HCEC 1CT (cell line): ENCODE measurements at places on chromosomes 4 and X.

GRCh38 chrX:40154250-40154852 lies 56.6 kb upstream of the BCOR start:
- DNase-seq = peak; percentile 53

DNA sequence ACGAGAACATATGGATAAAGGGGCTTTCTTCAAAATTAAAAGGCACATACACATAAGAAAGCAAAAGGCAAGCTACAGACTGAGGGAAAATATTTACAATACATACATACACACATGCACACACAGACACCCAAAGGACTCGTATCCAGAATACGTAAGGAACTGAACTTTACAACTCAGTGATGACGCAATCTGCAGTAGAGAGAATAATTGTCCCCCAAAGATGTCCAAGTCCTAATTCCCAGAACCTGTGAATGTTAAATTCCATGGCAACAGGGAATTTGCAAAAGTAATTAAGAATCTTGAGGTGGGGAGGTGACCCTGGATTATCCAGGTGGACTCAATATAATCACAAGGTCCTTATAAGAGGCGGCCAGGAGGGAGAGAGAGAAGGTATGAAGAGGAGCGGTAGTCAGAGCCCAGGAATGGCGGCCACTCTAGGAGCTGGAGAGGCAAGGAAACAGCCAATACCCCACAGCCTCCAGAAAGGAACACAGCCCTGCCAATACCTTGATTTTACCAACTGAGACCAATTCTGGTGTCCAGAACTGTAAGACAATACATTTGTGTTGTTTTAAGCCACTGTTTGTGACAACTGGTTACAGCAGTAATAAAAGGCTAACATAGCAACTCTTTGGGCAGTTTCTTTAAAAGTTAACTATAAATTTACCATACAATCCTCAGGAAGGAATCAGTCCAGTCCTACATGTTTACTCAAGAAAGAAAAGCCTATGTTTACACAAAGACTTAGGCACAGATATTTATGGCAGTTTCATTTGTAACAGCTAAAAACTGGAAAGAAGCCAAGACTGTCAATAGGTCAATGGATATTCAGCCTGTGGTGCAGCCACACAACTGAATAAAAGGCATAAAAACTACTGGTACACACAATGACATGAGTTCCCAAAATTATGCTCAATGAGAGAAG lies 27.3 kb upstream of the STS start:
- DNase-seq = peak; percentile 65

DNA sequence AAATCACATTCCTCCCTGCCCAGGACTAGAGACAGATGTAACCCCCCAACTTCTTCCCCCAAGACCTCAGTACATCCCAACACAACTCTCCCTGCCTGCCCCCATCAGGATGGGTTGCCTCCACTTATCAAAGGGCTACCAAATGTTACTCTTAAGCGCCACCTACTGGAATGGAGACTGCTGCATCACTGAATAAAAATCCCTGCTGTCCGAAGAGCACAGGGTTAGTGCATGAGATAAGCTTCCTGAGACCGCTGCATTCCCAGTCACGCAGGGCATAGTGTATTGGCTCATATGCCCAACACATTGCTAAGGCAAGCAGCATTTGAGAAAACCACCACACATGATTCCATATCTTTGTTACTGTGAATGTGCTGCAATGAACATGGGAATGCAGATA lies 544.5 kb downstream of the PPP4R3C start:
- no peak for DNase-seq

DNA sequence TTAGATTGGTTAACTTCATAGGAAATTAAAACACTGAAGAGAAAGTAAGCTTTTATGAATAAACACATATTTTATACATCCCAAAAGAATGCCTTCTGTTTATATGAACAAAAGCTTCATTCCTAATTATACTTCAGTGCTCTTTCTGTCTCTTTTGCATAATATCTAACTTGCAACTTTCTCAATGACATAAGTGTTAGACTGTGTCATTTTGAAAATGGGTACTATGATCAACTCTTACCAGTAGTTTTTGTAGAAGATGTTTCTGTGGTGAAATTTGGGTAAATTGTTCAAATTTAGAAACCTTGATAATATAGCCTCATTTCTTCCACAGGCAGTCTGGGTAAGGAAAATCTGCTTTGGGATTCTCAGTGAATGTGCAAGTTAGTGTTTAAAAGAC lies 991.4 kb downstream of the CCSER1 start:
- no peak for DNase-seq

DNA sequence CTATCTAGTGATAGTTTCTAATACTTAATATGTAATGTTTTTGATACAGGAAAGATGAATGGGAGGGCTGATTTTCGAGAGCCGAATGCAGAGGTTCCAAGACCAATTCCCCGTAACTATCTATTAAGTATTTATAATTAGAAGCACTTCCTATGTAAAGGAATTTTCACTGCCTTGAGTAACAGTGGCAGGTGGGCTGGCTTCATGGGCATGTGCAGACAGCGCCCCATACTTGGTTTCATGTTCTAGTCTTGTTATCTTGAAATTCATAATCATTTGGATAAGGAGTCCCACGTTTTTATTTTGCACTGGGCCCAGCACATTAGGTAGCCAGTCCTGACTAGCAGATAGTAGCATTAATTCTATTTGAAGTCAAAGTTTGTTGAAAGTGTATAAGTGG lies 1.7 kb downstream of the OCIAD1 start:
- no peak for DNase-seq

- no peak for DNase-seq
Measured at GRCh38 chr4:856225-856901, 30.4 kb upstream of the CPLX1 start.
